ENCODE measurements at places on chromosomes 5 and 9.

DNA sequence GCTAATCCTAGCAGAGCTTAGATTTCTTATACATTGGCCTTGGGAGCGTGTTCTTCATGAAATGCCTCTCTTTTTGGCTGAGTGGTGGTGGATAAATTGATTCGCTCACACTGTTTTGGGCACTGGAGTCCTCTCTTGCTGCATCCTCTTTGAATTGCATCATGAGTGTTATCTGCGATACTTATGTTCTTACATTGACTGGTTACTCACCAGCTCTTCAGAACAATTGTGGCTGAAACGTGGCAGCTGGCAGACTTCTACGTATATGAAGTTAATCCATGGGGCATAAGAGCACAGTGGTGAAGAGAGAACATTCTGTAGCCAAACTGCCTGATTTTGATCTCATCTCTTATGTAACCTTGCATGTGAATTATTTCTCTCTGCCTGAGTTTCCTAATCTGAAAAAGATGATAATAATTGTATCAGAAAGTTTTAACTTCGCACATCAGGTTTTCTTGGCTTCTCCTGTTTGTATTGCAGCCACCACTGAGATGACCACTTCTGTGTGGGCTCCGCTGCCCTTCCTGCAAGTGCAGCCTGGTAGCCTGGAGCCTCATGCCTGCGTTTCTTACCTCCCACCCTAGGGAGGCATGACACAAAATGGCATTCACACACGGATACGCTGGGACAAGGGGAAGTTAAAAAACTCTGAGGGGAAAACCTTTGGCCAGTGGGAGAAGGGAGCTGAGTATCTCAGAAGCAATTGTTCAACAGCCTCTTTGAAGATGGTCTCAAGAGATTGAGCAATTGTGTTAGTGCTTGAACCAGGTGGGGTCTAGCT is 295.2 kb downstream of the ARHGAP26 start:
- DNase-seq = no peak

GRCh38 chr5:101675510-101676219 is 620.4 kb downstream of the SLCO4C1 start:
- DNase-seq = no peak

DNA sequence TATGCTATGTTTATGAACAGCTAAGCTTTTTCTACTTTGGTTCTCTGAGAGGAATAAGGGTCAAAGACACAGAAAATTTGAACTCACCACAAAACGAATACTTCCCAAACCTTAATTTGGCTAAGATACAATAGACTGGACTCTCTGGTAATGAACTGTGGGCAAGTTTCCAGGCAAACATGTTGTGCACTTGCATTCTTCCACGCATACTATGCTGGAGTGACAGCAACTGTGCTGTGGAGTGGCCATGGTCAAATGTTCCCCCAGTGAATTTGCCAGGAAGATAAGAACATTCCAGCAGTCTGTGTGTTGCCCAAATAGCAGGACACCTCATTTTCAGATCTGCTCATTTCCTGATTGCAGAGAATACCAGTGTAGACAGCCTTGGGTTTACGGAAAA is 275.3 kb upstream of the IL12B start:
- no peak for DNase-seq

DNA sequence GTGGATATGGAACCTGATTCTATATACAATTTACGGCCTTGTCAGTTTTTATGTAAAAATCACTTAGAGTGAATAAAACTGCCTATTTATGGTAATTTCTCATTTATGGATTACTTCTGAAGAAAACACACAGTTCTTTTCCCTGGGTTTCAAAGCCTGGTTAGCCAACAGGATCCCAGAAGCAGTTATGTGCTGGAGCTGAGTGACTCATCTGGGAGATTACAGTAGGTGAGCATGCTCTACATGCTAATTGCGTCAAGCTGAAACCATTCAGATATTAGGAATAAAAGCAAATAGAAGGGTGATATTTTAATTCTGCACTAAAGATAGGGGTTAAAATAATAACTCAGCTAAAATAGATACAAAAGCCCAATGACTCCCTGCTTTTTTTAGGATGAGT is 47.8 kb downstream of the PDE4D start:
- no peak for DNase-seq

GRCh38 chr5:55636683-55637082 is 75.4 kb downstream of the SLC38A9 start:
- no peak for DNase-seq

- DNase-seq = no peak
These were observed 34.8 kb upstream of the LRRC14B start for GRCh38 chr5:156411-157072.

DNA sequence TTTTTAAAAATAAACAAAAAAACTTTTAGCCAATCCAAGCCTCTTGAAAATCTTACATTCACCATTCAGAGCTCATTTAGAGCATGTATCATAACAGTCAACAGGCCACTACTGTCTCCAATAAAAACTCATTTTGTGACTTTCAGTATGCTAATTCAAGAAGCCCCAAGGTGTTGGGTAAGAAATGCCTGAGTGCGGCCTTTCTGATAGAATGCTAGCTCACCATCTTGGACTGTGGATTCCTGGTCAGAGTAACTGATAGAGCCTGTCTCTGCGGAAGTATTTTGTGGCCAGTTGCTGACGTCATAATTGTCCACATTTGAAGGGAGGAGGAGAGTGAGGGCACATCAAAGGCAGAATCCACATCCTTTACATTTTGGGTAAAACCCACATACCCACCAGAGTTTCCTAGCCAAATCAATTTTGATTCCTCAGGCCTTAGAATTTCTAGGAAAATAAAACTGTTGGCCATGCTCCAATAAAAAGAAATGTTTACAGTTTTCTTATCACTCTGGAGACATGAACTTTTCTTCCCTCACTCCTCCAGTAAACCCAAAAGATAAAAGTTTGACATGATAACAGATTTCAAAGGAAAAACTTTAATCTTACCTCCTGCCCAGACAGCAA is 41.1 kb upstream of the ERCC6L2 start:
- DNase-seq = no peak

GRCh38 chr5:43336159-43336558 is 22.9 kb upstream of the HMGCS1 start:
- DNase-seq = no peak

DNA sequence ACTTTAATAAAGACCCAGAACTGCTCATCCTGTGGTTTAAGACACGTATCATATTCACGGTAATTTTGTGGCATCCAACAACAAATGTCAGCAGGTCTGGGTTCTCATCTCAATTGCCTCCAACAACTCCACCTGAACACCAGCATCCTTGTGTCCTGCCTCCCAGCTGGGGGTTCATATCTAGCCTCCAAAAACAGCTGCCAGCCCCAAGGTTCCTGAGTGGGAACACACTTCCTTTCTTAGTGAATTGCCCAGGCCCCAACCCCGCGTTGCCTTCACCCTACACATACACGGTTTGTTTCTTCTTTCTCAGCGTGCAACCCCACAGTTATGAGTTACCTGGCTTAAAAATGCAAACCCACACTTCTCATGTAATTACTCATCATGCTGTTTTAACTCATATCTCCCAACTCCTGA is 77.9 kb downstream of the SEMA4D start:
- DNase-seq = no peak

DNA sequence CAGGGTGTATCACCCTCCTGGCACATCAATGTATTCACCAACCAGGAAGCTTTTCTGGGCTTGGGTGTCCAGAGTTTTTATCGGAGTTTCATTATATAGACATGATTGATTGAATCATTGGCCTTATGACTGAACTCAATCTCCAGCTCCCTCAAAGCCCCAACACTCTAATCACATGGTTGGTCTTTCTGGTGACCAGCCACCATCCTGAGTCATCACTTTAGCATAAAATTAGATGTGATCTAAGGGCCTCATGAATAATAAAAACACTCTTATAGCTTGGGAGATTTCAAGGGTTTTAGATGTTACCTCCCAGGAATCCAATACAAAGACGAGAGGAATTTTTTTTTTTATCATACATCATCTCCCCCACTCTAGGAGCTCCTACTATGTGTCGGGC is 7.7 kb upstream of the PBX3 start:
- DNase-seq = no peak

GRCh38 chr5:159779481-159779880 is 136.8 kb upstream of the ADRA1B start:
- DNase-seq = no peak

DNA sequence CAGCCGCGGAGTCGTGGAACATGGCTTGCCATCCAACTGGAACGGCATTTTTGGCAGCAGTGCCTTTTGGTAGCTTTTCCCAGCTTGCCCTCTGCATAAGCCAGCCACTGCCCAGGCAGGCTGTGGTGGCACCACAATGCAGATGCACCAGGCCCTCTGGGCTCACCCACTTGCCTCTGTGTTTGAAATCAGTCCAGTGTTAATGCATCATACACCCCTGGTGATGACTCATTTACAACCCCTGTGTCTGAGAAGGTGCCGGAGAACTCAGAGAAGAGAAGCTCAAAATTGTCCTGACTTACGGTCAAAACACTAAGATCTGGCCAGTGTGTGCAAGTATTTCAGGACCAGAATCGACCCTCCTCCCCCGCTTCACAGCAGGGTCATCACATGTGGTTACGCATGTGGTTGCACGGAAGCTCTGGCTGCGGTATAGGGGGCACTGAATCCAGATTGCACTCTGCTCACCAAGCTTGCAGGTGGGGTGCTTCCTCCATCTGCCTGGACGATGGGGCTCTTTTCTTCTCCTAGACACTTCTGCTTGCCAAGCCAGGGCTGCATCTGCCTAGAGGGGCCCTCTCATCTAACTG is 66.5 kb upstream of the SMIM15 start:
- no peak for DNase-seq

DNA sequence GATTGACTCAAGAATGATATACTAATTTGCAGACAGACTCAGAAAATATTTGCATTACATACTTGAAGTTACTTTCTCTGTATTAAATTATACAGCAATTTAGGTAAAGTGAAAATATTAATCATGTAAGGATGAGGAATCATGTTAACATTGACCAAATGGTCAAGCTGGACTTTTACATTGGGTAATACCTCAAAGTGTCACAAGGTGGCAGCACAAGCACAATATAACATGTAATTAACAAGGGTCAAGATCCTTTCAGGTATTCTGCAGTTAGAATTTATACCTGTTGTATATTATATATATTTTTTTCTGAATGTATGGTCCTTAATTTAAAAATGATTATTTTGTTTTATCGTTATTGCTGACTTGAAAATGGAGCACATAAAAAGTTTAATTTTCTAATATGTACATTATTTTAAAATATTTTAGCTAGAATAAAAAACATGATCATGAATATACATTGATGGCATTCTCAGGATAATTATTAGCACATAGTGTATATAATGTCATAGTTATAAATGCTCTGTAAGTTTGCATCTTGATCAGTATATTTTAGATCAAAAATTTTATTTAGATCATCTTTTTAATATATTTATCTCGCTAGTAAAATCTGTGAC is 8.6 kb downstream of the HAPLN1 start:
- DNase-seq = peak; percentile 42

DNA sequence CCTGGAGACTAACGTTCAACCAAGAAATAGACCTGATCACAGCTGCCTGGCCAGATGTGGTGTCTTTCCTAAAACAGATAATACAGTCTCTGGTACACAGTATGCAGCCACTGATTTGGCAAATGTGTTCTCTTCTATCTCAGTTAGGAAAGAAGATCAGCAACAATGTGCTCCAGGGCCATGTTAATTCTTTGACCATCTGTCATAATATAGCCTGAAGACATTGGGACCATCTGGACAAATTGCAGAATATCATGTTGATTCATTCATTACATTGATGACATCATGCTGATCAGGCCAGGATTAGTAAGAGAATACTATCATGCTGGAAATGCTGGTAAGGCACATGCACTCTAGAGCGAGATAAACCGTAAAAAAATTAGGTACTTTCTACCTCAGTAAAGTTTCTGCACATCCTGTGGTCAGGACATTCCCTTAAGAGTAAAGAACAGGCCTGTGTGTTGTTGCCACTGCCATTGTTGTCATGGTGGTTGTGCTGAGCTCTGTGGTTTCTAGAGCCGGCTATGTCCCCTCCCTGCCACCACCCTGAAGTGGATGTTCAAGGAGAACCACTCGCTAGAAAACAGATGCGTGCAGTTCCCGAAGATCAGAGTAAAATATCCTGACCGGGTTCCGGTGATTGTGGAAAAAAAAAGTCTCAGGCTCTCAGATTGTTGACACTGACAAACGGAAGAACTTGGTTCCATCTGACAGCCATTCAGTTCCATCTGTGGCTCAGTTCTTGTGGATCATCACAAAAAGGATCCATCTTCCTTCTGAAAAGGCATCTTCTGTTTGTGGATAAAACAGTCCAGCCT is 6.4 kb upstream of the JMY start:
- DNase-seq = no peak

GRCh38 chr5:167513381-167513780 is 778.1 kb upstream of the WWC1 start:
- DNase-seq = no peak

- DNase-seq = no peak
These were observed 4.1 kb downstream of the CDK7 start for GRCh38 chr5:69238760-69239251.

- DNase-seq = no peak
These were observed 5.7 kb downstream of the MAMDC4 start for GRCh38 chr9:136857581-136858412.

- DNase-seq = no peak
These were observed 147.6 kb upstream of the TRIM32 start for GRCh38 chr9:116539549-116539948.

DNA sequence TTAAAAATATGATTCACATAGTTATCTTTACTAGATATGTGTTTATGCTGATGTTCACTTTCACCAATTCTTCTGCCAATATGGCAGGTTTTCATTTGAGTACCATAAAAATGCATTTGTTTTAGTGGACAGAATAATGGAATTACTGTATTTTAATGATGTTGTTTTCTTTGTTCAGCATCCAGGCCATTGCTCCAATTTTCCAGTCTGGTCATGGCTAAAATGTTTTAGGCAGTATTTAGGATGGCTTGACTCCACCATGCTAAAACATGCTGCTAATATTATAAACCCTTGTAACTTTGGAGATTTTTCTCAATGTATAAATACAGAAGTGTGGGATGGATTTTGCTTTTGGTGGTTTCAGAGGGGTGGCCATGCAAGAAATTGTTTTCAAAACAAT is 273.0 kb upstream of the RPS23 start:
- no peak for DNase-seq

GRCh38 chr5:589588-589987 is 22.6 kb upstream of the CEP72 start:
- DNase-seq = no peak

DNA sequence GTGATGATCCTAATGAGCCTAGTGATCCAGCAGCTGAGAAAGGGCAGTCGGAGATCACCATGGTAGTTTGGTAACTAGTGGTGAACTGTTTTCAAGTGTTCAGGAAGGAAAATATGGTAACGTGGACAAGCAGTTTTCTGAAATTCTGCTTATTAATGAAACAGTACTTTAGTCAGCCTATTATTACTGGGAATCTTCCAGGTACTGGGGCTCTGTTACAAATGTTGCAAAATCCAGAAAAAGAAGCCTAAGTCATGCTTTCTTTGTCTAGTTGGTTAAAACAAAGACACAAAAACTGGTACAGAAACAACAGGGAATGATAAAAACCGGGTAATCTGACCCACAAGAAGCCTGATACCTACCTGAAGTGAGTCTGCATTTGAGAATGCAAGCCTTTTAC is 18.2 kb downstream of the TTC23L start:
- no peak for DNase-seq

Measured in hematopoietic multipotent progenitor cell treated with erythropoietin and hydrocortisone succinate and interleukin-3 and kit ligand, for 15 days (in vitro differentiated cells).